ENCODE measurements at places on chromosomes 1 and 21.

DNA sequence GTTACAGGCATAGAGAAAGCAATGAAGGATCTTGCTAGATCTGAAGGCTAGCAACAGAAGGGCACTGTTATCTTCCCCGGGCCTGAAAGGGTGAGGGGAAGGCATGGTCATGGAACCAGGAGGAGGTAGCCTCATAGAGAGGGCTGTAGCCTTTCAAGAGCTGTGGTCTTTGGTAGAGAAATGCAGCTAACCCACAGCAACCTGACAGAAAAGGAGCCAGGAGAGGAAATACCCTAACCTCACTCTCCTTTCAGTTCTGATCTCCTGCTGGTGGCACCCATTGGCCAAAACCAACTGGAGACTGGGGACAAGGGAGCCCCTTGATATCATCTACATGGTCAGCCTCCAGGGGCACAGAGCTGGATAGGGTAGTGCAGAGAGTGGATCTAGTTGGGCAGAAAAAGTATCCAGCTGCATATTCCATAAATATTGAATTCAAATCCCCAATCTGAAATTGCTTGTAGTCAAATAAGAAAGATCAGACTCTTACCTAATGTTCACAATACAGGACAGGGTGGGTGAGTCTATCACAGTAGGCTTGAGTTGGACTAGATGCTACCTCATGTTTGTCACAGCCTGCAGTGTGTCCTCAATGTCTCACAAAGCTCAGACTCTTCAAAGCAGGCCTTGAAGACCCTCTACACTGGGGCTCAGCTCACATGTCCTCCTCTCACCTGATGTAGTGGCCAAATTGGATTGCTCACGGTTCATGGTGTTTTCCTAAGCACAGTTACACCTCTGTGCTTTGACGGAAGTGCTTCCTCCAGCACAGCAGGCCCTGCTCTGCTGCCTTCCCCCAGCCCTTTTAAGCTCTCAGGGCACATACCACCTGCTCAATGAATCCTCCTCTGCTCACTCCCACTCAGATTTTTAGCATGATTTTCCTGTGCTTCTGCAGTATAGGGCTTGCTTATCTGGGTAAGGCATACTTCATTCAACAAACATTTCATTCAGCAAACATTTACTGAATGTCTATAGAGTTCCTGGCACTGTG is 74.1 kb upstream of the JUN start:
- DNase-seq: no peak

GRCh38 chr1:65404941-65405340 is 15.5 kb upstream of the LEPR start:
- DNase-seq: no peak

DNA sequence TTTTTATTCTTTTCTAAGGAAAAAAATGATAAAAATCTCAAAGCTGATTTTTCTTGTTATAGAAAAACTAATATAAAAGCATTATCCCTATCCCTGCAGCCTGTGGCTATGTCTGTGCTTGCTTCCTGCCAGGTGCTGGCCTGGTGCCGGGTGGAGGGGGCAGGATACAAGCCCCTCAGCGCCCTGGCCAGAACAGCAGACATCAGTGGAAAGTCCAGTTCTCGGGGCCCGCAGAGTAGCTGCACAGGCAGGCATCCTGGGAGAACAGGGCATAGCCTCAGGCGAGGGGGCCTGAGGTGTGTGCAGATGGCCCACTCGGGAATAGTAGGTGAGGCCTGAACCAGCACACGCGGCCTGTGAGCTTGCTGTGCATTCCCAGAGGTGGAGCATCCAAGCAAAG is 23.4 kb downstream of the PODN start:
- DNase-seq: no peak

DNA sequence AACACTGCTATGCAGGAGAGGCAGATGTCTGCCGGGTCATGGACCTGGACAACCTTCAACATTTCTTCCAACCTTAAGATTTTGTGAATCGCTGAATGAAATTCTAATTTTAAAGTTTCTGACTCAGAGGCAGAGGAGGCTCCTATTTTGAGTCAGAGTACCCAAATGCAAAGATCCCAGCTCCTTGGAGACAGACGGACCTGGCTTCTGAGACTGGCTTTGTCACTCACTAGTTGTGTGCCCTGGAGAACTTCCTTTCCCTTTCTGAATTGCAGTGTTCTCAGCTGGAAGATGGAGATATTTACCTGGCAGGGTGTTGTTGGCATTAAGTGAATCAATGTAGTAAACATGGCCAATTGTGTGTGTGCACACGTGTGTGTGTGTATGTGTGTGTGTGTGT is 51.9 kb downstream of the IER5 start:
- no peak for DNase-seq

- no peak for DNase-seq
Measured at GRCh38 chr1:51520700-51521248, 1.7 kb upstream of the EPS15 start.

DNA sequence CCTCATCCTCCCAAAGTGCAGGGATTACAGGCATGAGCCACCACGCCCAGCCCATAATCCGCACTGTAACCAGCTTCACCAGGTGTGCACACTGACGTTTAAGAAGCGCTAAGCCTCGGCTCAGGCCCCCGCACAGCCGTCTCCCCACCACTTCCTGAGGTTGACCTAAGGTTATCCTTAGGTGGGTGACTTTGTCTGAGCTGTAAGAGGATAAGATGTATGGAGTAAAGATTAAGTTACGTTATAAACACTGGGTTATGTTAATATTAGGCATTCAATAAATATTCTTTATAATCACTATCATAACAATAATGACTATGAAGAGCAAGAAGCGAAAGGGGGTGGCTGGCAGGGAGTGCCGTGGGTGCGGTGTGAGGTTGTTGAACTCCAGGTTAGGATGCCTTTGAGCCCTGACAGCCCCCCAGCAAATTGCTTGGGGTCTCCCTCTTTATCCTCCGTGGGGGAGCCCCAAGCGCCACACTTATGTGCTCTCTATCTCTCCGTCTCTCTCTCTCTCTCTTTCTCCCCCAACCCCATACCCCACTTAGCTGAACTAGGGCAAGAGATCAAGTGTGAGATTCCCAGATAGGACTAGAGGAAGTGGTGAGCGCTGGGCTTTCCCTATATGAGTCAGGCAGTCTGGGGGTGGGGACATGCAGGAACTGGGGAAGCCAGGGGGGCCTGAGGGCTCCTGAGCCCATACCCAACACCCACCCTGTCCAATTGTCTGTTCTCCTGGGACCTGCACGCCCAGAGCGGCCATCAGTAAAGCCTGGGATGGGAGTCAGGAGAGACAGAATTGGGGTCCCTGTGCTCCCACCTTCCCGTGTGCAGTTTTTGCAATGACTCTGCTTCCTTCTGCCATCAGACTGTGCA is 7.6 kb downstream of the EFHD2 start:
- peak; percentile 88 for DNase-seq

GRCh38 chr1:193190096-193190744 is 3.8 kb upstream of the B3GALT2 start:
- no peak for DNase-seq

DNA sequence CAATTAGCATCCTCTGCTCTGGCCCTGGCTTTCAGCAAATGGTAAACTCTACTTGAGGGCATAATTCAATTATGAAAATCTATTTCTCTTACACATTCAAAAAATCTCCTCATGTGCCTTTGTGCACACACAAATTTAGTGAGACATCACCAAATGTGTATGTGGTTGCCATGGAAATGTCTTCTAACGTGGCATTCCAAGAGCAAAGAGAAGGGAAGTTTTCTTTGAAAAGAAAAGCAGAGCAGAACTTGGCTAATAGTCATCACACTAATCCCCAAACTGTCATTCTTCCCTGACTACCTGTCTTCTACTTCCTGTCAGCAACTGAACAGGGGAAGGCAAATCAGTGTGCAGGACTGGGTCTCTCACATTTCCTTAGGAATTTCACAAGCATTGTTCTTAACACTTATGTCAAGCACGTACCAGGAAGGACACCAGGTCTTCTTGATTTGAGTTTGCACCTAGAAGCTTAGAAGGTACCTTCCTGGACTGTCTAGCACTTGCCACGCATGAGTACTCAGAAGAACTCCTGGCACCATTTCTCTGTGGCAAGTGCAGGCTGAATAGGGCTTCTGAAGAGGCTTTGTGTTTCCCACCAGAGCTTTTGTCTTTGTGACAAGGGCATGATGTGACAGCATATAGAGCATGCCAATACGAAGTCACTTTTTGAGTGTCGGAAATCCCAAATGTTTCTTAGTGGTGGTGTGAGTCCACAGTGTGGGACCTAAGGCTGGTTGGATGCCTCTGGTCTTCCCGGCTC is 32.3 kb downstream of the MAN1C1 start:
- no peak for DNase-seq

- DNase-seq: no peak
Measured at GRCh38 chr1:20735581-20736111, 3.1 kb upstream of the SH2D5 start.

GRCh38 chr1:55043011-55043410 is 3.7 kb downstream of the PCSK9 start:
- no peak for DNase-seq

DNA sequence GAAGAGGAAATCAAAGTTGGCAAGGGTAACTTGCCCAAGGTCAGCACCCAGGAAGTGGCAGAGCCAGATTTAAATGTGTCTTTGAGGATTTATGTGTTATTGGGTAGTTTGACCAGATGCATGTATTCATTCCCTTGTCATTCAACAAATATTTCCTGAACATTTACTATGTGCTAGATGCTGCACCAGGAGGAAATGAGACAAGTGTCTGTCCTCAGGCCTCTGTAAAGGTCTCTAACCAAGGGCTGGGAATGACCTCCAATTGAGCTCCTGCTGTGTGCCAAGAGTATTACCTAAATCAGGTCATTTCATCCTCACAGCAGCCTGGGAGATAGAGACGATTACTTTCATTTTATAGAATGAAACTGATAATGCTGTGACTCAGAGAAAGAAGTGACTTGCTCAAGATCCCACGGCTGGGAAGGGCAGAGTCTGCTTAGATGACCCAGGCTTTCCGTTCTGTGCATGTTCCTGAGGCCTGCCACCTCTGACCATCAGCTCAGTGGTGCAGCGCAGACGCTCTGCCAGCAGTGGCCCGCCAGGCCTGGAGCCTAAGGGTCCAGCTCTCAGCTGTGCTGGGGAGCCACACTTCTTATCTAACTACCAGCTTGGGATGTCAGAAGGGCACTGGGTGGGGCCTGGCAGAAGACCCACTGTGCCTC is 3.5 kb upstream of the TTC22 start:
- peak; percentile 64 for DNase-seq

- no peak for DNase-seq
Measured at GRCh38 chr1:93743465-93743864, 61.8 kb upstream of the BCAR3 start.

DNA sequence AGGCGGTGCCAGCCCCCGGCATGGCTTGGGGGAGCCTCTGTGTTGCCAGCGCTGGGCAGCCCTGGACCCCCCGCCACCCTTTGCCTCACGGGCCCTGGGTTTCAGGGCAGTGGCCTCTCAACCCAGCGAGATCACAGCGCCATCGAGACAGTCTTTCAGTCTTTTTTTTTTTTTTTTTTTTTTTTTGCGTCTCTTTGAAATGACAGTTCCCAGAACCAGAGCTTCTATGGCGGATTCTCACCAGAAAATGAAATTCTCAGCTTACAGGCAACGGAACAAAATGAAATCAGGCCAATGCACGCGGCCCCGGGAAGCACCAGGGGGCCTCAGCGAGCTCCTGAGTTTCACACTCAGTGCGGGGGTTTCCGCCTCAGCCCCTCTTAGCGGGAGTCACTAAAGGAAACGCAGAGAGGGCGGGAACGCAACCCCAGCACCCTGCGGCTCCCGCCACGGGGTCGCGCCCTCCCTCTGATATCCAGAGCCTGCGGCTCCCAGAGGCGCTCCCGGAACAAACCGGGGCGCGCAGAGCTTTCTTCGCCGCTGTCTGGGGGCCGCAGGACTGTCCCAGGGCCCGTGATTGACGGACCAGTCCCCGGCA is 8.0 kb upstream of the COL6A1 start:
- peak; percentile 91 for DNase-seq

- no peak for DNase-seq
Measured at GRCh38 chr1:1006305-1007159, 6.6 kb upstream of the HES4 start.

DNA sequence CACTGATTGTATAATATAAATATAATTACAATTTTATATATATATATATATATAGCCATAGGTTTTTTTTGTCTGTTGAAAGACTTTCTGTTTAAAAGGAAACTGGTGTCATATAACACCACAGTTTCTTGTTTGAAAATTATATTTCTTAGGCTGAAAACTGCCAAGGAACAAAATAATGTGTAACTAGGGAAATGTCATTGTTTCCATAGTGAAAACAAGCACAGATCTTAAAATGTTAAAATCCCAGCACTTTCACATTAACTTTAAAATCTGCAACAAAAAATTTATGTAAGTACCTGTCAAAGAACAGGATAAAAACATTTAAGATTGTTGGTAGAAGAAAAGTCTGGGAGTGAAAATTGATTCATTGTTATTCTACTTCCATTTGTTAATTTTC is 104.2 kb downstream of the ATP6V1G3 start:
- no peak for DNase-seq

DNA sequence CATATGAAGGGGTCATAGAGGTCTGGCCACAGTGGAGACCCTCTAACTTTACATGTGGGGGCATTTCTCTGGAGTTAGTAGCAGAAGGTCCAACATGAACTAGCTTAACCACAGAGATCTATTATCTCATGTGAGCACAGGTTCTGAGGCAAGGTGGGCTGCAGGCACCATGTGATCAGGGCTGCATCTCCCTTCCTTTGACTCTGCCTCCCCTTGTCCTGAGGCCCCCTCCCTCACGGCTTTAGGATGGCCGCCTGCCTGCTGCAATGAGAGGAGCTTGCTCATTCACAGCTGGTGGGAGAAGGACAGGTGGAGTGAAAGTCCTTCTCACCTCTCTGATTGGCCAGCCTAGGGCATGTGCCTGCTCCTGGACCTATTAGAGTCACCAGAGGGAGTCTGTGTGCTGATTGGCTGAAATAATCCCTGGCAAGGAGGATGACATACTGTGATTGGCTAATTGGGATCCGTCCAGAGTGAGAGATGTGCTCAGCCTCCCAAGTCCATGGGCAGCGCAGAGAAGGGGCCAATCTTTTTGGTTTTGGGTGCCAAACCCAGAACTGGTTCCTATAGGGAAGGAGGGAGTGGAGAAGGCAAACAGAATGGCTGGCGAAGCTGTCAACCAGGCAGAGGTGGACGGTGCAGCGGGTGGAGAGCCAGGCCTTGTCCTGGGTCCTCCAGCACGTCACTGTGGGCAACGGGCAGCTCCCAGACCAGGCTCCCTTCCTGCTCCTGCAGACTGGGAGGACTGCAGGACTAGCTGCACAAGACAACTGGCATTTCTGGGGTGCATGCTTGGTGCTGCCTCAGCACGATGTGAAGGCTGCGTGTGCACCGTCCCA is 39.4 kb upstream of the C1orf174 start:
- peak; percentile 21 for DNase-seq

GRCh38 chr1:231705806-231706760 is 79.5 kb downstream of the DISC1 start:
- no peak for DNase-seq

GRCh38 chr1:41394369-41394744 is 33.1 kb downstream of the FOXO6 start:
- DNase-seq: no peak

- DNase-seq: no peak
Measured at GRCh38 chr1:199687321-199687720, 340.2 kb upstream of the NR5A2 start.

GRCh38 chr1:84387480-84388163 is 10.7 kb upstream of the DNASE2B start:
- DNase-seq: no peak

Measured in activated effector memory CD4-positive, alpha-beta T cell treated with anti-CD3 and anti-CD28 coated beads, Interleukin-2, amount 50 U/mL, for 16 hours (primary cell).